ENCODE measurements at places on chromosomes 7 and 10.

DNA sequence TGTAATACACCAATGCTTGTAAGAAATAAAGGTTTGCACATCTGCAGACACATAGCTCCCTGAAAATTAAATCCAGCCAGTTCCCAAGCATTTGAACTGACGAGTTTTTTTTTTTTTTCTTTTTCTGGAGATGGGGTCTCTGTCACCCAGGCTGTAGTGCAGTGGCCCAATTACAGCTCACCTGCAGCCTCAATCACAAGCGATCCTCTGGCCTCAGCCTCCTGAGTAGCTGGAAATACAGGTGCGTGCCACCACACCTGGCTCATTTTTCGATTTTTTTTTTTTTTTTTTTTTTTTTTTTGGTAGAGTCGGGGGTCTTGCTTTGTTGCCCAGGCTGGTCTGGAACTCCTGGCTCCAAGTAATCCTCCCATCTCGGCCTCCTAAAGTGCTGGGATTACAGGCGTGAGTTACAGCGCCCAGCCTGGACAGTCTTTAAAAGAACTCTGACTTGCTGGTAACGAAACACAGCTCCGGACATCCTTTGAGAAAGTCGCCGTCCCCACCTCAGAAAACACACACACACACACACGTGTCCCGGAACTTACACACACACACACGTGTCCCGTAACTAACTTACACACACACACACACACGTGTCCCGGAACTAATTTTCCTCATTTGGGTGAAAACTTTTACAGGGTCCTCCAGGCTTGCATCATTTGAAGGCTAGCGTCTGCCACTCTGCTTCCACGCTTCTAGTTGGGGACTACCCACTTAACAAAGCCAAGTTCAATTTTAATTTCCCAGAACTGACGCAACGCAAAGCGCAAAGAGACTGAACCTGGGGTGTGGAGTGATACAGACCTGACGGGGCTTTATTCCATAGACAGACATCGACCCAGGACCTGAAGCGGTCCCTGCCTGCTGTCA, 18.6 kb downstream of the OCM2 start:
- DNase-seq, result peak; percentile 21

- DNase-seq, result no peak
Observed at GRCh38 chr7:46565253-46566096, 644.4 kb upstream of the IGFBP3 start.

DNA sequence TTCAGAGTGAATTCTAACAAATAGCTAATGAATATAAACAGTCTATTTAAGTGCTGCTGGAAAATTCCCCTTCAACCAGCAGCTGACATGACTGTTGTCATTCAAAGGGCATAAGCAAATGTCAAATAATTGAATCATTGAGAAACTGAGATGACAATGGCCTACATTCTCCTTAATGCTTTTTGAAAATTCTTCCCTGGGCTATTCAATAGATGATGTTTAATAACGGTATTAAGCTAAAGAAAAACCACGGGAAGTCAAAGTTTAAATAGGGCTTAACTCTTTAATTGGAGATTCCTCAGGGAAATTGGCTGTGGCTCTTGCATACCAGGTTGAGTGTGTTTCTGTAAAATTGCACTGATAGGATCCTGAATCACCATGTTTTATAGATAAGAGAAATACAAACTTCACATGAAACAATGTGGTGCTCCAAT, 77.0 kb downstream of the ARL4A start:
- no peak for DNase-seq

GRCh38 chr10:51235865-51236264, 161.6 kb downstream of the PRKG1 start:
- no peak for DNase-seq

- no peak for DNase-seq
Observed at GRCh38 chr7:47568547-47568946, 13.4 kb downstream of the TNS3 start.

- no peak for DNase-seq
Observed at GRCh38 chr7:69700331-69700730, 102.1 kb downstream of the AUTS2 start.

DNA sequence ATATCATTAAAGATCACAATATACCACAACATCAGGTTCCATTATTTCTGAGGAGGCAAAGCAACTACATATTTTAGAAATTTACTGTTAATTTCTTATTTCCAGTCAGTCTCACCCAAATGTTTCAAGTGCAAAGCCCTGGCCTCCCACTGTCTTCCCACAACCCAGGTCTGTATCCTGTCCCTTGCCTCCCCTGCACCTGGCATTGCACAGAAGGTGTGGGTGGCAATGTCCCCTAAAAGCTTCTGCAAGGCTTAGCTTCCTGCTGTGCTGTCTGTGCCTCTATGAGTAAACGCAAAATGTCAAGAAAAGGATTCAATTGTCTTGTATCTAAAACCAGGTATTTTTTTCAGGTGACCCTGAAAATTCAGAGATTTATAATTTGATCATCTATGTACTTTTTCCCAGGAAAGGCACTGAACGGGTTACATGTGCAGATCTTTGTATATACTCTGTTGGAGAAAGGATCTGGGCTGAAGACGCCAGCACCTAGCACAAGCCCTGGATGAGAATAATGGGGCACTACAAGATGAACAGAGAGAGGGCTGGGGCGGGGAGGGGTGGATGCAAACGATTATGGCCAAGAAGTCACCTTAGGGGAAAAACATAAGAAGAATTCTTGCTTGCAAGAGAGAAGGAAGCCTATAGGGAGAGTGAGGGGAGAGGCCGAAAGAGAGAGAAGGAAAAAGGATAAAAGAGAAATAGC, 3.1 kb upstream of the ANTXRL start:
- no peak for DNase-seq

DNA sequence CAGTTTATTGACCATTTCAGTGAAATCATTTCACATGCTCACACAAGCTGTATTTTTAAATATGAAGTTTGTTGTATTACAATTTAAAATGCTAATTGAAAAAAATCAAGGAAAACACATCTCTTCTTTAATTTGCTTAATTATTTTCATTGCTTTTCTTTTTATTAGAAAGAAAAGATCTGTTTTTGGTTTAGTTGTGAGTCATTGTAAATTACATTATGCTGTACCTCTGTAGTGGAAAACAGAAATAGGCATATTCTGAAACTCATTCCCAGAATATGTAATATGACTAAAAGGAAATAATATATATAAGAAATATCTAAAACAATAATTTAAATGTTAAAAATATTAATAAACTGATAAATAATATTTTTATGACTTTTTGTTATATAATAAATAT, 161.9 kb downstream of the HGF start:
- DNase-seq, result no peak

DNA sequence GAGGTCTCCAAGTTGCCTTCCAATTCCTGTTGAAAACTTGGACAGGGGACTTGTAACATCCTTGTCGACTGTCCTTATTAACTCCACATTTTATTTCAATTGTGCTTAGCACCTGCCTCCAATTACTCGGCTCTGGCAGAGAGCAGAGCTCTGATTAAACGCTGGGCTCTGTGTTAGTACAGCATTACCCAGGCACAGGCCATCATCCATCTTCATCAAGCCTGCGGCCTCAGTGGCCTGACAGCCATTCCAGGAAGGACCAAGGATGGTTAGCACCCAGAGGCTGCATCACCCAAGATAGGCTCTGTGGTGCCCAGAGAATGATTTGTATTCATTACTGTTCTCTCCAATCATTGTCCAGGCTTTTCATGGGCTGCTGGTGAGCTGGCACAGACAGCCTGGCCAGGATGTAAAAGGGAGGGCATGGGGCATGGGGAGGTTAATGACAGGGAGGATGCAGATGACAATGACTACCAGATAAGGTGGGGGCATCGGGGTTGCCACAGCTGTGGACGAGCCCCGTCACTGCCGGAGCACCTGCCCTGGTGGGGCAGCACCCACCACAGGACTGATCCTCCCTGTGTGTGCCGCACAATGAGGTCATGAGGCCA, 123.3 kb downstream of the PTPN20 start:
- DNase-seq, result no peak

- DNase-seq, result no peak
Observed at GRCh38 chr7:106344211-106344610, 59.4 kb upstream of the NAMPT start.

DNA sequence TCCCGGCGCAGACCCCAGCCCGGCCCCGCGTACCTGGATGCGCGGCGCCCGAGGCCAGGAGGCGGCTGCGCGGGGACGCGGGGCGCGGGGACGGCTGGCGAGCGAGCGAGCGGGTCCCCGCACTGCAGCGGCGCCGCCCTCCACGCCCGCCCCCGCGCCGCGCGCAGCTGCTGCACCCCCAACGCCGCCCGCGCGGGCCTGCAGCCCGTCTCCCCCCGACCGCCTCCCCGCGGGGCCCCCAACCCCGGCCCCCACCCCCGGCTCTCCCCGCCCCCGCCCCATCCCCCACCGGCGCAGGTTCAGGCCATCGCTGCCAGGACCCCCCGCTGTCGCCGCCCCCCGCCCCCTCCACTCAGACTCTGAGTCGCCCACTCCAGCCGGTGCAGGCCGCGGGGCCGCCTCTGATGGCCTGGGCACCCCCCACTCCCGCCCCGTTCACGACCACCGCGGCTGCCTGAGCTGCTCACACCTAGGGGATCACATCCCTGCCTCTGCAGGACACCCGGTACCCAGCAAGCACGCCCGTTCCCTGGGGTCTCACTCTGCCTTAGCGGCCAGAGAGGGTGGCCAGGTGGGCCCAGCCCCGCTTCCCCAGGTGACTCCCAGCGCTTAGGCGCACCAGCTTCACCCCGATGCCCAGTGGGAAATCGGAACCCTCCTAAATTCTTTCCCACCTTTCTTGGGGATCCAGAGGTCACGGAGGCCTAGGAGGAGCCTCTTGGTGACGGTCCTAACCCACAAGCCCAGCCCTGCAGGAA, 13.9 kb upstream of the DNAAF5 start:
- DNase-seq, result no peak

GRCh38 chr7:143295870-143296269, 7.7 kb downstream of the CASP2 start:
- no peak for DNase-seq

DNA sequence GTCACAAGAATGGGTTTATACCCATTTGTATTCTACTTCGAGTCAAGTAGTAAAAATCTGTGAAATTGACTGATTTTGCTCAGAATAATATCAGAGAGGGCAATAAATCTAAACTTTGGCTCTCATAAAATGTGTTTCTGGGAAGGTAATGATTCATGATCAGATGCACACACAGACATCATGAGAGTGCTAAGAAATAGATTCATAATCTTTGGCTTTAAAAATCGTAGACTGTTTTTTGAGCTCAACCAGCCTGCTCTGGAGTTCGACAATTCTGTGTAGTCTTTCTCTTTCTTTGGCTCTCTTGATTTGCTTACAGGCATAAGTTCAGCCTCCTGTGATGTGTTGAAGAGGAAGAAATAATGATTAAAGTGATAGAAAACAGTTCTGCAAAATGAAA, 494.7 kb downstream of the SDK1 start:
- DNase-seq, result no peak

DNA sequence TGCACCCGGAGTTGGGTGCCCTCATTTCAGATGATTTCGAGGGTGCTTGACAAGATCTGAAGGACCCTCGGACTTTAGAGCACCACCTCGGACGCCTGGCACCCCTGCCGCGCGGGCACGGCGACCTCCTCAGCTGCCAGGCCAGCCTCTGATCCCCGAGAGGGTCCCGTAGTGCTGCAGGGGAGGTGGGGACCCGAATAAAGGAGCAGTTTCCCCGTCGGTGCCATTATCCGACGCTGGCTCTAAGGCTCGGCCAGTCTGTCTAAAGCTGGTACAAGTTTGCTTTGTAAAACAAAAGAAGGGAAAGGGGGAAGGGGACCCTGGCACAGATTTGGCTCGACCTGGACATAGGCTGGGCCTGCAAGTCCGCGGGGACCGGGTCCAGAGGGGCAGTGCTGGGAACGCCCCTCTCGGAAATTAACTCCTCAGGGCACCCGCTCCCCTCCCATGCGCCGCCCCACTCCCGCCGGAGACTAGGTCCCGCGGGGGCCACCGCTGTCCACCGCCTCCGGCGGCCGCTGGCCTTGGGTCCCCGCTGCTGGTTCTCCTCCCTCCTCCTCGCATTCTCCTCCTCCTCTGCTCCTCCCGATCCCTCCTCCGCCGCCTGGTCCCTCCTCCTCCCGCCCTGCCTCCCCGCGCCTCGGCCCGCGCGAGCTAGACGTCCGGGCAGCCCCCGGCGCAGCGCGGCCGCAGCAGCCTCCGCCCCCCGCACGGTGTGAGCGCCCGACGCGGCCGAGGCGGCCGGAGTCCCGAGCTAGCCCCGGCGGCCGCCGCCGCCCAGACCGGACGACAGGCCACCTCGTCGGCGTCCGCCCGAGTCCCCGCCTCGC, at the start of gene EGFR:
TSS of gene EGFR (plus strand) at position 657 of the 830 bp plus-strand sequence. CDS start 261 bp downstream, outside the sequence.
- DNase-seq, result no peak

DNA sequence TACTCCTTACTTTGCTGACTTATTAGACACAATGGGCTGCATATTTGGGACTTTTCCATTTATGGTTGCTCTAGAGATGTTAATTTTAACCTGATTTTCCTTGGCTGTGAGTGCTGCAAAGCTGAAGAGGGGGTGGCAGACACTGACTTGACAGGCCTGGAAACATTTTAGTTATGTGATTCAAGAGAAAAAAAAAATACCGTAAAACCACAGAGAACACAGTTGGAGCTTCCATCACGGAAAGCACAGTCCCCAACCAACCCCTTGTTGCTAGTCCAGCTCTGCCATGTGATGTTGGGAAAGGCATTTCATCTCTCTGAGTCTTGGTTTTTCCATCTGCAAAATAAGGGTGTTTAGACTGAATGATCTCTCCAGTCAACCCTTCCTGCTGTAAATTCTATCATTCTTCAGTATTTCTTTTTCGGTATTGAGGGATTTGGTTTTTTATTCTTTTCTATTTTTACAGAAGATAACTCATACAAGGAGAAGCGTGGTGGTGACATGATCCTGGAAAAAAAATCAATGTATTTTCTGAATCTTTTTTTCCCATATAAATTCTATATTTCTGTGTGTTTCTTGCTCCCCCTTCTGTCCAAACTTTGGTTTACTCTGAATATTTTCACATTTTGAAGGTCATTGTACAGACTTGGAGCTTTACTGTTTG, 246.1 kb downstream of the REEP3 start:
- no peak for DNase-seq

Data from DMS 273 treated with DMSO at 0.1 percent for 48 hours (cell line).